Epithelial cell of proximal tubule (primary cell): ENCODE measurements at places on chromosomes 6 and 20. TPM values are rescaled to one million over a fixed set of nuclear protein-coding genes. Genes with fewer than 3 reads are reported as not detected.

ULBP3 gene
- 8.2 and 16.6 TPM in 2 replicates for total RNA-seq

CASS4 gene
- under 0.01 and 0.14 TPM in 2 replicates for total RNA-seq

PDE7B gene
- 1.2 and 2.4 TPM in 2 replicates for total RNA-seq

- no peak for DNase-seq
Observed at GRCh38 chr20:42100137-42100704, 482.0 kb upstream of the CHD6 start.

DNA sequence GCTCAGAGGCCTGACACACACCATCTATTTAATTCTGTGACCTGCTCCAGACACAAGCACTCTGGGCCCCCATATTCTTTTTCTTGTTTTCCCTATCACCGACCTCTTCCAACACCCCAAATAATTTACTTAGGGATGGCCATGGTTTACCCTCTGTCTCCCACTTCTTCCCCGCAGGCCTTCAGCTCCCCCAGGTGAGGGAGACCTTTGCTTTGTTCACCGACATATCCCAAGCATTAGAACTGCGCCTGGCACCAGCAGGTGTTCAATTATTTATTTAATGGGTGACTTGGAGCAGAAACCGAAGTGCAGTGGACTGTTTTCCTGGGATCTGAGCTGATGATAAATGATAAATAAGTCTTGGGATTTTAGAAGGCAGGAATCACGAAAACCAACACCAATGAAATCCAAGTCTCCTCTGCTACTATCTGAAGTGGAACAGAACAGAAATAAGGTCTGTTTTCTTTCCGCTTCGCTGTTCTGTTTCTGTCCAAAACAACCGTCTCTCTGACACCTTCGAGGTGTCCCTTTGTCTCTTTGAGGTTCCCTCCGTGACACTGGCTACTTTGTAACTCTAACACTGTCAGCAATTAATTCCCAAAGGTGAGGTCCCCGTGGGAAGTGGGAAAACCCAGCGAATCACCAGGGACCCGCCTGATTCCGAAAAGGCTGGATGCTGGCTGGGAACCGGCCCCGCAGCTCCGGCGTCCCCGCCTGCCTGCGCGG, 1.1 kb upstream of the RIN2 start:
- no peak for DNase-seq

GRCh38 chr6:39778581-39779255, 13.5 kb upstream of the DAAM2 start:
- no peak for DNase-seq

DNA sequence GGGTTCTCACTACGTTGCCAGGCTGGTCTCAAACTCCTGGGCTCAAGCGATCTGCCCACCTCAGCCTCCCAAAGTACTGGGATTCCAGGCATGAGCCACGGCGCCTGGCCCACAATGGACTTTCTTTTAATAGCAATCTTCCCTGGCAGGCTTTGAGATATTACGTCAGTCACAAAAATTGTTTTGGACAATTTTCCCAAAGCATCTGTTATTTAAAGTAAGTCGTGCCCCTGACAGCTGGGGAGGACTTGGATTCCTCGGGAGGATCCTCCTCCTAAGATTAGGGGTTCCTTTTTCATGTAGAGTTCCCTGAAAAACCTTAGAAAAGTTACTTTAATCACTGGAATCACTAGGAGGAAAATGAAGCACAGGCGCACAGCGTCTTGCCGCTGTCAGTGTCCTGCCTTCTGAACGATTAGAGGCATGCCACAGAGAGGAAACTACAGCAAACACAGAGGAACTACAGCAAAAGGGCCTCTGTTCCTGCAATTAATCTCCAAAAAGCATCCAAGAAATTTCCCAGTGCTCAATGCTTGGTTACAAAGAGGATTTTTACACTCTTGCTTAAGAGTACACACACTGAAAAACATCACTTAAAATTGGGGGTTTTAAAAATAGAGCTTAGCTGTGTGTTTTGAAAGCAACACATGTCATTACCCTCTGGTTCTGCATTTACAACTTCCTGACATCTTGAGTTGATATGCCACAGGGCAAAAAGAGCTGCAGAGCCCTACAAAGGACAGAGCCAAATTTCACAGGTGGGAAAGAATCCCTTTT, 4.5 kb downstream of the ACSS1 start:
- DNase-seq: no peak

DNA sequence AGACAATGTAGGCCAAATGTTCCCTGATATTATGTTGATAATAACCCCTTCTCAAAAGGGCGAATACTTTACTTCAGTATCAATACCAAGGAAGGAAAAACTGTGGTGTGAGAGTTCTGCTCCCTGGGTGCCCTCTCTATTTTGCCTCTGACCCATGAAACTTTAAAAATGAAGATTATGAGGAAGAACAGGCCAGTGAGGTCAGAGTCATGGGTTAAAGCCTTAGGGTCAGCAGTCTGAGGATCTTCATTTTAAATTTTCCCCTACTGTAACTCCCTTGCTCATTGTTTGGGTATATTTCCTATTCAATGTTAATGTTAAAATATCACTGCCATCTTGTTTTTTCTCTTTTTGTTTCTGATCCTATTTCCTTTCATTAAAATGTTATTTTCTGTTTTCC, 47.9 kb downstream of the PRKN start:
- DNase-seq: no peak

GRCh38 chr20:10476319-10476724, 41.2 kb downstream of the SLX4IP start:
- no peak for DNase-seq
